ENCODE measurements at places on chromosomes 13 and 19.

DNA sequence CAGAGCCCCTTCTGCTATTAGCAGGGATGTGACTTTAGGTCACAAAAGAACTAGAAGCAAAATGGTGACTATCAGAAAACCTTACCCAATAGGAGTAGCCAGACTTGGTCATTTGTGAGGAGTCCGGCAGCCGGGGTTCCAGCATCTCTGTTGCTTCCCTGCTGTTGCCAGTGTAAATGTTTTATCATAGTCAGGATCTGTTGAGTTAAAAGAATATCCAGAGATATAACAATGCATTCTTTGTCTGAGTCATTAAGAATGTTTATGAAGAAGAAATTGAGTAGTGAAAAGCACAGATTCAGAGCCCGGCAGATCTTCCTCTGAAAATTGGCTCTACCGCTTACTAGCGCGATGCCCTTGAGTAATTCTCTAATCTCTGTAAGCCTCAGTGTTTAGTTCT is 84.2 kb downstream of the COL4A2 start:
- DNase-seq: no peak

DNA sequence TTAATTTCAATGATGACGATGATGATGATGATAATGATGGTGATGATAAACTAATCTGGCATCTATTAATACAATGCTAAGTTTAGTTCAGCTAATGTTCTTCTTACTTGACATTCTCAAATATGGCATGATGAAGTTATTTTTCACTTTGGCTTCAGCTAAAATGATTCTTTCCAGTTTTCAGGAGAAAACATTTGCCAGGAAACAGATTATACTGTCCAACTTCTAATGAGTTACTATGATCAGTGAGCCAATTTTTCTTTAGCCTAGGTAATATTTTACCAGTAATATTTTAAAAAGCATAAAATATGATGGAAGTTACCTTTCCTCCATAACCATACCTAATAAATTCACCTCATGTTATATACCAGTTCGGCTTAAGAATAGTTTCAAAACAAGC is 245.7 kb upstream of the CSNK1A1L start:
- DNase-seq: no peak

GRCh38 chr13:88142653-88143052 is 471.5 kb downstream of the SLITRK5 start:
- DNase-seq: no peak

GRCh38 chr19:1227304-1228054 is 10.3 kb downstream of the CBARP start:
- DNase-seq: no peak

GRCh38 chr19:55495646-55496349 is 7.6 kb downstream of the SSC5D start:
- no peak for DNase-seq

DNA sequence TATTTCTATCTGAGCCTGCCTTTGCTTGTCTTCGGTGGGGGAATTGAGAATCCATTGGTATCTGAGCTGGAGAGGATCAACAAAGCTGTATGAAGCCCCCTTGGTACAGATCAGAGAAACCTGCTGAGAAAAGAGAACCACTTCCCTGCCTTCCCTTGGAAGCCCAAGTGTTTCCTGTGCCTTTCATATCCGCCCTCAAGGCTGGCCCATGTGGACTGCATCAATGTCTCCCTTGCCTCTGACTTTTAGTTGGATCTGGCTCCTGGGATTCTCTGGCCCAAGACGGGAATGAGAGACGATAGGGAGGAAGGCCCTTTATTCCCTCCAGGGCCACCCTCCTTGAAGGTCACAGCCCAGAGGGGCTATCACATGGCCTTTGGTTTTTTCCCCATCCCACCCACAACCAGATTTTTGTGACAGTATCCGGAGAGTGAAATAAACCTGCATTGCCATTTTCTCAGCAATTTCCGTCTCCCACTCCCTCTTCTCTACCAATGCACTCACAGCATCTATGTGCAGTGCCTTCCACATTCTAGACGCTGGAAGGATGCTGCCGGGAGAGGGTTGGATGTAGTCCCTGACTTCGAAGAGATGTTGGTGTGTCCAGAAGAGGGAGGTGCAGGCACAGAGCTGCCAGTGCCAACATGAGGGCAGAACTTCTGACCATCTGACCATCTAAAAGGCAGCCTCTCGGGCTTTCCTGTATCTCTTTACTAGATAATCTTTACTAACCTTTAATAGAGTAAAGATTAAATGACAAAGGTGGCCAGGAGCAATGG is 63.8 kb downstream of the KCTD15 start:
- DNase-seq: no peak

GRCh38 chr19:40282920-40283319 is 2.2 kb downstream of the AKT2 start:
- DNase-seq: no peak

GRCh38 chr13:104635879-104636278 is 1569.7 kb upstream of the SLC10A2 start:
- no peak for DNase-seq

DNA sequence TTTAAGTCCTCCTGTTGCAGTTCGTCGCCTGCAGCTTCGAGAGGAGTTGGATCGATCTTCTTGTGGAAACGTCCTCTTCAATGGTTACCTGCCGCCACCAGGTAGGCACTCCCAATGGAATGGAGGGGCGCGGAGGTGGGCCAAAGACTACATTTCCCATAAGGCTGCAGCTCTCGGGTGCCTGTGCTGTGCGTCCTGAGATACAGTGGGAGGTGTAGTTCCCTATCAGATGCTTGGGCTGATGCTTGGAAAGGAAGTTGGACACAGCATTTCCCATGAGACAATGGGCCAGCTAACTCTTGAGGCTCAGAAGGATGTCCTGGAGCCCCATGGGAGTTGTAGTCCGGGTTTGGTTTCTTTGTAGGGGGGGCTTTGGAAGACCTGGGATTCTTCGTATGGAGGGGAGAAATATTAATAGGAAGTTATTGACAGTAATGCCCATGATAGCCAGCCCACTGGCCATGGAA is 1.8 kb downstream of the SHKBP1 start:
- DNase-seq: peak; percentile 67

DNA sequence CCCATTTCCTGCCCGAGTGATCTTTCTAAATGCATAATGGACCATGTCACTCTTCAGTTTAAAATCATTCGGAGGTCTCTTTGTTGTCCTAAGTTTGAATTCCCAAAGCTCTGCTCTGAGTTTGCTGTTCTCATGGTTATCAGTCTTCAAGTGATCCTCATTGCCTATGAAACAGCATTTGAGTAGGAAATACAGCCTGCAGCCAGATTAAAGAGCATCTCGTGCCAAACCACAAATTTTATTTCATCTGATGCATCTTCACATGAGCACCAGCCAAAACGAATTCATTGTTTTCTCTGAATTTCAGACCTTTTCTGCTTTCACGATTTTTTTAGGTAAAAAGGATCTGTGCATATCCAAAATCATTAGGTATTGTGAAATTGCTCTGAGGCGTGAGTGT is 299.6 kb downstream of the TDRD3 start:
- peak; percentile 10 for DNase-seq

GRCh38 chr19:17536955-17537354 is 18.5 kb upstream of the COLGALT1 start:
- no peak for DNase-seq

- DNase-seq: no peak
Observed at GRCh38 chr19:4062419-4063368, 4.0 kb downstream of the ZBTB7A start.

- DNase-seq: peak; percentile 42
Observed at GRCh38 chr19:50556282-50557008, 11.8 kb downstream of the LRRC4B start.

GRCh38 chr19:30318936-30319335 is 53.2 kb upstream of the ZNF536 start:
- no peak for DNase-seq

DNA sequence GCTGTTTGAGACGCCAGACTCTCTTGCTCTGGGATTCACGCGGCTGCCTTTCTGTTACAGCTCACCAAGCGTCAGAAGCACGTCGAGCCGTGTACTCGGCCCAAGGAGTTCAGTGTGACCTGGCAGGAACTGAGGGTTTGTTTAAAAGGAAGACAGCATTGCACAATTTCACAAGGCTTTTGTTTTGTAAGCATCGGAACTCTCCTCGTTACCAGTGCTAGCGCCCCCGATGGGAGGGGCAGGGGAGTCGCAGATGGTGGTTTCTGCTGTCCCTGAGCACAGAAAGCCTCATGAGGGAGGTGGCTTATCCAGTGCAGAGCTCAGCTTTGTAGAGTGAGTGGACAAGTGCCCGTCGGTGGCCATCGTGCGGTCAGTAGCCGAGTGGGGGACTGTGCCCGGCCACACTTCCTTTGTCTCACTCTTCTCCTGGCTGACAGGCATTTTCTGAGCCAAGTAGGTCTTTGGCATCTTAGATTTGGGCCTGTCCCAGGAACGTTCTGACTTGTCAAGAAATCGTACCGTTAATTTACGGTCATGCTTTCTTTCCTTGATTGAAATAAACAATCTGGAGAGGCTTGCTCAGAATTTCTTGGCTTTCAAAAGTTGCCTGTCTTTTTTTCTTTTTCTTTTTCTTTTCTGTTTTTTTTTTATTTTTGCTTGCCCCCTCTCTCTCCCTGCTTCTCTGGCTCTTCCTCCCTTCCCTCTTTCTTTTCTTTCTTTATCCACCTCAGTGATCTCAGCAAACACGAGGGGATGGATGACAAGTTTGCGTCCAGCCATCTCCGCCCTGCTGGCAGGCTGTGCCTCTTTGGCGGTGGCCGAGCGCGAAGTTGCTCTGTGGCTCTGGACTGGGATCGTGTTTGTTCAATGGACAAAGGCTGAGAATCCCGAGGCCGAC is 7.7 kb downstream of the KDM4B start:
- no peak for DNase-seq

GRCh38 chr13:68810660-68811059 is 1297.0 kb upstream of the ATXN8OS start:
- DNase-seq: no peak

DNA sequence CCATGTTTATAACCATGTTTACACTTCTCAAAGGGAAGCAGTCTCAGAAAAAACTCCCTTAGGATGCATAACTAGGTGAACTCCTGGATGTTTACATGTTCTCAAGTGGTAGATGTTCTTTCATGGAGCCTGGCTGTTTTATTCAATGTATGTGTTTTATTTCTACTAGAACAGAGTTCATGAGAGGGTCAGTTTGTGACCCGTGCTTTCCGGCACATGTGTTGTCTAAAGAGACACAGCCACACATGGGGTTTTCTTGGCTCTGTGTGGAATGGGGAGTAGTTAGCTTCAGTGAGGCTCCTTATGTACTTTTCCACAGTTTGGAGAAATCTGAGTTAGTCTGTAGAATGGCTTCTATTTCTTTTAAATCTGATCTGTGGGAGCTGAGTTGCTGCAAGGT is 60.9 kb downstream of the ATP8A2 start:
- no peak for DNase-seq

DNA sequence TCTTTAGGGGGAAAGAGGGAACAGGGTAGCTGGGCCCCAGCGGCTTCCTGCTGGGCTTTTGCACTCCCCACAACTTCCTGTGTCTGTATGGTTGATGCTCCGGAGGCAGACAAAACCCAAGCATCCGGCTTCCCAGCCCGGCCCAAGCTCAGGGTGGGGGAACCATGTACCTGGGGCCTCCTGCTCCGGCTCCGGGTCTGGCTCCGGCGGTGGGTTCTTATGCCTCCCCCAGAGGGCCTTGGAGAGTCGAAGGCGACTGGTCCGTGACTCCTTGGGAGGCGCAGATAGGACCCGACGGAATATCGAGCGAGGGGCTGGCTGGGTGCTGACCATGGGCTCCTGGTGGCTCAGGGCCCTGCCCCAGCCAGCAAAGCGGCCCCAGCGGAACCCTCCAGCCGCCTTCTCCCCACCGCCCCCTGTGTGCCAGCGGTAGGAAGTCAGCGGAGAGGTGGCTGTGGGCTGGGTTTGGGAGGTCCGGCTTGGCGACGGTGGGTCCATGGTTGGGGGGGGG is 428 bp downstream of the RASAL3 start:
- no peak for DNase-seq

Data from HT1080 (cell line).